ENCODE measurements at places on chromosomes 7 and 10.

DNA sequence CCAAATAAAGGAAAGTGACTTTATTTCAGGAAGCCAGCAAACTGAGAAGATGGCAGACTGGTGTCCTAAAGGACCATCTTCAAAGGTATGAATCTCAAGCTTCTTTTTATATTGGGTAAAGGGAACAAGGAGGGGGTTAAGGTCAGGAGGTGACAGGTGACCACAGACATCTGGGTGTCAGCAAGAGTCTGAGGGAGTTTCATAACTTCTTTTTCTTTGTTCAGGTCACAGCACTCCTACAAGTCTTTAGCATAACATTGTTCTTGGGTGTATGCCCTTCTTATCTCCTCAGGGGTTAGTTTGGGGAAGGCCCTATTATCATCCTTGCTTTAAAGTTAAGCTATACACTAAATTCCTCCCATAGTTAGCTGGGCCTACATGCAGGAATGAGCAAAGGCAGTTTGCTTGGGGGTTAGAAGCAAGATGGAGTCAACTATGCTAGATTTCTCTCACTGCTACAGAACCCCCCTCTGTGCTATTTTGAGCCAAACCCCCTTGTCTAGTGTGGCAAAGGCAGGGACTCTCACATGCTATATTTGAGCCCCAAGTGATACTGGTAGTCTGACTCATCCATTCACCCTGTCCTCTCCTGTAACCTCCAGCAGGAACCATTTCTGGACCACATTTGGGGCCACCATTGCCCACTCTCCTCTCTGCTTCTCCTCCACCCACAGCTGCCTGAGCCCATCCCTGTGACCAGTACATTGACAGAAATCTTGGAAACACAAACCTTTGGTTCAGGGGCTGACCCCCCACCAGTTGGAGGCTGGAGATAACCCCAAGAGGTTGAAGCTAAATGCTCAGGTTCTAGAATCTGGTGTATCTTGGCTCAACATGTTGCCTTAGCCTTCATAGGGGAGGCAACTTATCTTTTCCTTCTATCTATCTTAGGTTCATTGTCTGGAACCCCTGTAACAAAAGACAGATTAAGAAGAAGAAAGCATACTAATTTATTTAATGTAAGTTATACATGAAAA, 55.5 kb upstream of the LRGUK start:
- DNase-seq = no peak

DNA sequence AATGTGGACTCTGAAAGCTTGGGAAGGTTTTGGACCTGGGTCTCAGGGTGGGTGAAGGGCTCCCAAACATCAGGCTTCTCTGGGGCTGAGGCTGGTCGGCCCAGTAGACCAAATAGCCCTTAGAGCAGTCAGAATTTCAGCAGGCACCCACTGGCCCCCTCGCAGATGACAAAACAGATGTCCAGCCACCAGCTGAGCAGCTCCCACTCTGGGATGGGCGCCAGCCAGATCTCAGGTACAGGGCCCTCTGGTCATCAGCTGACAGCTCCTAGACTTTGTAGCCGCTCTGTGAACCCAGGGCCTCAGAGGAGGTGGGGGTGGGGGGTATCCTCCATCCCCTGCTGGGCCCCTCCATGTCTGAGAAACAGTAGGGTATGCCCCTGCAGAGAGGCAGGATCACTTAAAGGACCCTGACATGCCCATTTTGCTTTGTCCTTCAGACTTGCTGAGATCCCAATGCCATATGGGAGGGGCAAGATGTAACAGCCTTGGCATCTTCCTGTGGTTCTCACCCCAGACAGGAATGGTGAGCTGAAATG, 26.5 kb downstream of the HSPA12A start:
- DNase-seq = no peak

DNA sequence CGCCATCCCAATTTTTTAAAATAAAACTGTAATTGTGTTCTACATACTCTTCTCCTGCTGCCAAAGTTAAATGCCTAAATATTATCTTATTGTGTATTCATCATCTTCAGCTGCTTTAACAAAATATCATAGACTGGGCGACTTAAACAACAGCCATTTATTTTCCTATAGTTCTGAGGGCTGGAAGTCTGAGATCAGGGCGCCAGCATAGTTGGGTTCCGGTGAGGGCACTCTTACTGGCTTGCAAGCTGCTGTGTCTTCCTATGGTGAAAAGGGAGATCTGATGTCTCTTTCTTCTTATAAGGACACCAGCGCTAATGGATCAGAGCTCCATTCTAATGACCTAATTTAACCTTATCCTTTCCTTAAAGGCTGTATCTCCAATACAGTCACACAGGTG, 30.4 kb downstream of the CSTF2T start:
- no peak for DNase-seq

- DNase-seq = no peak
Measured at GRCh38 chr10:62183857-62184795, 84.5 kb downstream of the RTKN2 start.
